Activated naive CD8-positive, alpha-beta T cell treated with anti-CD3 and anti-CD28 coated beads for 36 hours (primary cell): ENCODE measurements at places on chromosomes 2 and 18. TPM values are rescaled to one million over a fixed set of nuclear protein-coding genes. Genes with fewer than 3 reads are reported as not detected.

GRCh38 chr2:232396683-232397082 lies 10.0 kb upstream of the ALPG start:
- H3K36me3 ChIP-seq: no peaks in the 10 kb centered on the region
- peaks cover 23% of the 10 kb centered on the region for H3K27me3 ChIP-seq
- DNase-seq: no peak
- H3K4me1 ChIP-seq: no peaks in the 10 kb centered on the region

GRCh38 chr2:1682181-1682440 lies 62.2 kb downstream of the PXDN start:
- no peak overlapping the region for H3K27ac ChIP-seq
- H3K4me3 ChIP-seq: no peak overlapping the region
- peaks cover 8% of the 10 kb centered on the region for H3K27me3 ChIP-seq
- no peak for DNase-seq
- no peaks in the 10 kb centered on the region for H3K4me1 ChIP-seq

DNA sequence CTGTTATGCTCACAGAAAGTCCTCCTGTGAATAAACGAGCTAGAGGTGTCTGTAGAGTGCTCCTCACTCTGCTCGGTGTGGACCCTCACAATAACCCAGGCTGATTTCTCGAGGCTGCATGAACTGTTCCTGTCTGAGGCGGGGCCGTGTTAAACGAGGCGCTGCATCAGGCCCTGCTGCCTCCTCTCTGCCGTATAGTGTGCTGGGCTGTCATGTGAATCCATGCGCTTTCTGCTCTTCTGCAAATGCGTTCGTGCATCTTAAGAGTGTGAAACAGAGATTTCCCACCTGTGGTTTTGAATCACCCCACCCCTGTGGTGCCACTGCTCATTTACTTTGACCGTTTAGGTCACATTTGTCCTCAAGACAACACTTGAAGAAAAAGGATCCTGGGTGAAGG lies 26.2 kb downstream of the TRAF3IP1 start:
- no peaks in the 10 kb centered on the region for H3K4me1 ChIP-seq
- no peak overlapping the region for H3K27ac ChIP-seq
- no peaks in the 10 kb centered on the region for H3K27me3 ChIP-seq

GRCh38 chr2:12897181-12897580 lies 180.4 kb downstream of the TRIB2 start:
- no peaks in the 10 kb centered on the region for H3K27me3 ChIP-seq
- peaks cover 12% of the 10 kb centered on the region for H3K4me1 ChIP-seq
- no peak overlapping the region for H3K4me3 ChIP-seq
- H3K36me3 ChIP-seq: no peaks in the 10 kb centered on the region

DNA sequence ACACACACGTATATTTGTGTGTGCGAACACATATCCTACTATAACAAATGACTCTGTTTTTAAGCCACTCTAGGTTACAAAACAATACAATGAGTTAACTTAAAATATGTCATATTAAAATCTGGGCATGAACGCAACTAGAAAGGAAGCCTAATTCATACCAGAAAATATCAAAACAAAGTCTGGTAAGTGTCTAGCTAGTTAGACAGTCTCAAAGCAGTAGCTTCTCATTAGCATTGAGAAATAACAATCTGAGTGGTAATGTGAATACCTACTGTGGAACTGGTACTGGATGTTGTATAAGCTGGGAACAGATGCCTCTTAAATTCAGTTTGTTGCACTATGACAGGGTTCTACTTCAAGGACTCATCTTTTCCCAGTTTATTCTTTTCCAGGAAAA lies 32.5 kb upstream of the WIPF1 start:
- peaks cover 74% of the 10 kb centered on the region for H3K36me3 ChIP-seq
- H3K4me3 ChIP-seq: peak overlapping the region; percentile 73
- H3K27me3 ChIP-seq: no peaks in the 10 kb centered on the region
- peak overlapping the region; percentile 94 for H3K27ac ChIP-seq
- peaks cover 70% of the 10 kb centered on the region for H3K4me1 ChIP-seq
- DNase-seq: no peak

GRCh38 chr2:36482576-36483214 lies 115.3 kb downstream of the FEZ2 start:
- no peak for DNase-seq
- no peak overlapping the region for H3K4me3 ChIP-seq
- H3K4me1 ChIP-seq: no peaks in the 10 kb centered on the region

DNA sequence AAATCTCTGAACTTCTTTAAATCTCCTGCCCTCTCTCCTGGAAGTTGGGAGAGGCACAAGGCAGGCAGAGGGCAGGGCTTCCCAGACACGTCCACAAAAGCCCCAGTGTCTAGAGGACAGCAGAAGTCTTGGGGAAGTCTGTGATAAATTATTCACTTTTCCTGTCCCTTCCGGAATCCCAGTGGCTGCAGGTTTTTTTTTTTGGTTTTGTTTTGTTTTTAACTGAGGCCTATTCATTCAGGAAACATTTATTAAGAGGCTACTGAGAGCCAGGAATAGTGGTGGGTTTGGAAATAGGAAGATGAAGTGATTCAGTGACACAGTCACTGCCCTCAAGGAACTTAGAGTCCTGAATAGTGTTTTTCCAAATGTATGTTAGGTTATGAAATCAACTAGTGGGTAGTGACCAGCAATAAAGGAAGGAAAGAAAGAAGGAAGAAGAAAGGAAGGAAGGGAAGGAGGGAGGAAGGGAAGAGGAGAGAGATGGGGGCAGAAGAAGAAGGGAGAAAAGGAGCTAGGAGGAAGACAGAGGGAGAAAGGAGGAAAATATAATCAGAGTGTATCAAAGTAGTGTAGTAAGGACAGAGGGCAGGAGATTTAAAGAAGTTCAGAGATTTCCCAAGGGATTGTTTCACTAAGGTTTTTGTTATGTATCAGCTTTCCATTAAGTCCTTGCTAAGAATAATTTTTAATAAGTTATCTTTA lies 98.9 kb upstream of the ZFP36L2 start:
- no peaks in the 10 kb centered on the region for H3K27me3 ChIP-seq
- no peak overlapping the region for H3K4me3 ChIP-seq
- no peak overlapping the region for H3K27ac ChIP-seq

DNA sequence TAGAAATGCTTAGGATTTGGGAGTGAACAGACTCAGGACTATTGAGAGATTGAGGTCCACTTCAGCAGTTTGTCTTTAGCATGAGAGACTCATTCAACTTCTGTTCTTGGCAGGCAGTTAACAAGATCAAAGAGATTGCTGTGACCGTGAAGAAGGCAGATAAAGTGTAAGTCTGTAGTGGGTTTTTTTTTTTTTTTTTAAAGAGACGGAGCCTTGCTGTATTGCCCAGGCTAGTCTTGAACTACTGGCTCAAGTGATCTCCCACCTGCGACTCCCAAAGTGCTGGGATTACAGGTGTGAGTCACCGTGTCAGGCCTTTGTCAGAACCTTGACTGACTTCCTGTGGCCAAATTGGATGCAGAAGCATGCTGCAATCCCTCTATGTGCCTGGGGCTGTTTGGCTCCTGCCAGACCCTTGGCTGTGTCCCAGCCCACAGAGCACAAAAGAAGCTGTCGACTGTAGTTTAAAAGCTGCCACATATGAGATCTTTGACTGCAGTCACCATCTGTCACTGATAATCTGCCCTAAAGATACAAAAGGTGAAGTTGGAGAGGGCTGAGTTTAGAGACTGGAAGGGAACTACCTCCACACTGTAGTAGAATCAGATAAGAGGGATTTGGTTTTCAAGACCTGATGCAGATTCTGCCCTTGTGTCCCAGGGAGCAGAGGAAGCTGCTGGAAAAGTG lies 9.9 kb downstream of the CCT7 start:
- H3K4me3 ChIP-seq: no peak overlapping the region
- DNase-seq: no peak
- peak overlapping the region; percentile 41 for H3K27ac ChIP-seq
- H3K36me3 ChIP-seq: peaks cover 22% of the 10 kb centered on the region
- H3K27me3 ChIP-seq: no peaks in the 10 kb centered on the region
- peaks cover 17% of the 10 kb centered on the region for H3K4me1 ChIP-seq

GRCh38 chr2:115248066-115248465 lies 805.6 kb downstream of the DPP10 start:
- no peaks in the 10 kb centered on the region for H3K36me3 ChIP-seq
- H3K4me3 ChIP-seq: no peak overlapping the region
- no peaks in the 10 kb centered on the region for H3K4me1 ChIP-seq
- H3K27ac ChIP-seq: no peak overlapping the region
- no peaks in the 10 kb centered on the region for H3K27me3 ChIP-seq

DNA sequence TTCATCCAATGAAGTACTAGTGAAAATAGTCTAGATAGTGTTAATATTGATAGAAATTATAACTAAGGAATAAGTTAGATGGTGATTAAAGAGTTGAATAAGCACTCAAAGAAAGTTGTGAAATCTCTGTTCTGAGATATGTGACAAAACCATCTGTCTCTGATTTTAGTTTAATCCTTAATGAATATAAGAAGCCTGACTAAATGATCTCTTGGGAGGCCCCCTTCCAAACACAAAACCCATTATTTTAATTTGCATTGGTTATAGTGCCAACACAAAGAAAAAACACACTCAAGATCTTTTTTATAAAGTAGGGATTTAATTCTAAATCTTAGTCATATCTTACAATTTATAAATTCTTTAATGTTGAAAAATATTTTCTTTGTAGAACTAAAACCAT lies 34.0 kb downstream of the SCN2A start:
- peaks cover 8% of the 10 kb centered on the region for H3K27me3 ChIP-seq
- peaks cover 9% of the 10 kb centered on the region for H3K36me3 ChIP-seq
- no peak for DNase-seq
- H3K4me3 ChIP-seq: no peak overlapping the region

The DRC1 gene
- total RNA-seq: not detected

The DNAJB2 gene
- total RNA-seq: 43.8 TPM

The AP1S3 gene
- total RNA-seq: 11.3 TPM

The FBXO36 gene
- total RNA-seq: 1.1 TPM

The POTEC gene
- total RNA-seq: not detected

The UGT1A4 gene
- not detected for total RNA-seq

The CNDP1 gene
- not detected for total RNA-seq
